GOT3 (cell line): ENCODE measurements at places on chromosomes 6 and 20.
A peak's percentile ranks its signal among the peaks of the same experiment; 100 is the strongest.

DNA sequence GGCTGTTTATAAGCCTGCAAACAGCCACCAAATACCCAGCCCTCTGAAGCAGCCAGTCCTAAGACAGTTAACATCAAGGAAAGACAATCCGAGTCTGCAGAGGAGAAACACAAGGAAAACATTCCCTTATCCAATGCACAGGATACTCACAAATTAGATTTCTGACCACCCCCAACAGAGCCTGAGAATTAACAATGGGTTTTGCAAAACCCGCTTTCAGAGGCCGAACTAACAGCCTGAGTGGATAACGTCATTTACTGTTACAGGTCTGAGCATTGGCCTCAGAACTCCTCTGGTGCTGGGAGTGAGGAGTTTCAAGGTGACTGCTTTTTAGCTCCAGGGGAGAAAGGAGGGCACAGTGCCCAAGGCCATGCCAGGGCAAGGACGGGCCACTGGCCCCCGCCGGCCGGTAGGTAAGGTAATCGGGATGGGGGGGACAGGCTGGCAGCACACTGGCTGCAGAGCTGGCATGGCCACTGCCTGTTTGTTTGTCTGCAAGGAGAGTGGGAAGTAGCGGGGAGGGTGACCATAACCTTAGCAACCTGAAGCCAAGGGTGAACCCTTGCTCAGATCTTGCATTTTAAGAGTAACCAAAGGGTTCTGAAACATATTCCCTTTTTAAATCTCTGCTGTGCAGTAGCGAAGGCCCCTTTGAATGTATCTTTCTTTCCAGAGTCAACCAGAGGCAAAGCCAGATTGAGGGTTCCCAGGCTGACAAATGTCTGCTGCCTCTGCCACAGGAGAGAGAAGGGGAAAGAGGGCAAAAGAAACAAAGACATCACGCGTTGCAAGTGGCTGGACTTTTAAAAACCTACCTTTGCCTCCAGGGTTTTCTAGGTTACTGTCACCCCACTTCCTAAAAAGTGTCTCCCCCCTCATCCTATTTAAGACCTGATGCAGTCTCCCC lies 3.9 kb downstream of the ZMYND8 start:
- DNase-seq, result no peak

DNA sequence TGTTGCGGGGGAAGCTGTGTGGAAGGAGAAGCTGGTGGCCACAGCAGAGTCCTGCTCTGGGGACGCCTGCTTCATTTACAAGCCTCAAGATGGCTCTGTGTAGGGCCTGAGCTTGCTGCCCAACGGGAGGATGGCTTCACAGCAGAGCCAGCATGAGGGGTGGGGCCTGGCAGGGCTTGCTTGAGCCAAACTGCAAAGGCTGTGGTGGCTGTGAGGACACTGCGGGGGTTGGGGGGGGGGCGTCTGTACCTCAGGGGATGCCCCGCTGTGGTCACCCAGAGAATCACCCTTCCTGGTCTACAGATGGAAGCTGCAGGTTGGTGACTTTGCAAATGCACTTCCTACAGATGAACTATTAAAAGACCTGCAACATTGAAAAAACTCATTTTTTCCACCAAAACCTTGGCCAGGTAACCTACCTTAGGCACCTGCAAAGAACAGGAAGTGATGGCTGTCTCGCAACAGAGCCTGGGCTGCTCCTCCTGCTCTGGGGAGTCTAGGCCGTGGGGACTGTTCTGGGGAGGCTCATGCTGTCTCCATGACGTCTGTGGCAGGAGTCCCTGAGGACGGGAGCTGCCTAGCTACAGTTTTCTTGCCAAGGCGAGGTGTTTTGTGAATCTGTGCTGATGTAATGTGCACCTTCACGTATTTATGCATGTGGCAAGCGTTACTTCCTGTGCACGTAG lies 7.3 kb downstream of the NPBWR2 start:
- no peak for DNase-seq

GRCh38 chr6:4593951-4594350 lies 182.3 kb upstream of the CDYL start:
- DNase-seq, result no peak

- no peak for DNase-seq
Measured at GRCh38 chr20:53778041-53778516, 184.4 kb upstream of the ZNF217 start.

- DNase-seq, result no peak
Measured at GRCh38 chr6:15501826-15502445, 160.9 kb downstream of the DTNBP1 start.

DNA sequence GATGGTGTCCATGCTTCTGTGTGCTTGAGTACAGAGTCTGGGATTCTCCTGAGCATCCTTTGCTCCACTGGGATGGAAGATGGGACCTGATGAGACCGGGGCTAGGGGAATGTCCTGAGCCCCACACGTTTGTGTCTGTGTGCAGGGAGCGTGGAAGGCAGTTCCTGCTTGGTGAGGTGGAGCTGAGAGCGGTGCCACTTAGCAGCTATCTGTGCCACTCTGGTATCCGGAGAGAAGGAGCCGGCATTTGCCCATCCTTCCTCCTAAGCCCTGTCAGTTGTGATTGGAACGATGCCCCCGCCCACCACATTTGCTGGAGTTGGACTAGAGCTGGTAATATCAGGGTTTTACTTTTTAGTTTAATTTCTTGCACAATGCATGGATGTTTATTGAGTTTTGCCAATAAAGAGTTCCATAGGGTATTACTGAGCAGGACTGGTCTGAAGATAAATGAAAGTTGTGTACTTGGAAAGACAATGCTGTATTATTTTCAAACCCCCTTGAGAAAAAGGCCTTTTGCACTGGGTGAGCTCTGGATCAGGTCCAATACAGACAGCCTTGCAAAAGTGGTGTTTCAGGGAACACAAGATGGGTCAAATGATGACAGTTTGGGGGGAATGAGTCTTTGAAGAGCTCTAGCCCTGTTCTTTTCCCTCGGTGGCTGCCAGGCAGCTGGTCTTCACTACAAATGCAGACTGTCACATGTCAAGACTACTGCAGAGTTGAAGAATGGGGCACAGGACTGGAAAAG lies 130.8 kb downstream of the SYCP2 start:
- DNase-seq, result no peak

GRCh38 chr20:34798871-34799270 lies 26.6 kb downstream of the NCOA6 start:
- DNase-seq, result no peak

GRCh38 chr20:47929368-47930115 lies 144.3 kb upstream of the SULF2 start:
- peak; percentile 29 for DNase-seq

- no peak for DNase-seq
Measured at GRCh38 chr6:169977434-169978265, 226.2 kb downstream of the ERMARD start.

GRCh38 chr20:57596998-57597939 lies 23.0 kb downstream of the ZBP1 start:
- DNase-seq, result peak; percentile 11

DNA sequence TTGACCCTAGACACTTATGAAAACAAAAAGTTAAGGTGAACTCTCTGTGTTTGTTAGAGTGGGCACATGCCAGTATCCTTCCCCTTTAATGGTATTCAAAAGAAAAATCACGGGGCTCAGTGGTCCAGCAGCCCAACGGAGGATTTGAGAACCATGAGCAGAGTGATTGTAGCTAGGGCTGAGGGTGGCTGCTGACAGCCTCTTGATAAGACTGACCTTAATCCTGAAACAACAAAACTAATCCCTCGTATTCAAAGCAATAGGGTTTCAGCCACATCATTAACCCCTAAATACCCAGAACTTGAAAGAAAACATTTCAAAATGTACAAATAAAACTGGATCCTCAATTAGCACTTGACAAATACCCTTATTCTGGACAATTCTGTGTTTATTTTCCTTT lies 95.1 kb downstream of the SNAP25 start:
- no peak for DNase-seq

- no peak for DNase-seq
Measured at GRCh38 chr6:32954986-32955802, 2.3 kb upstream of the HLA-DMA start.

DNA sequence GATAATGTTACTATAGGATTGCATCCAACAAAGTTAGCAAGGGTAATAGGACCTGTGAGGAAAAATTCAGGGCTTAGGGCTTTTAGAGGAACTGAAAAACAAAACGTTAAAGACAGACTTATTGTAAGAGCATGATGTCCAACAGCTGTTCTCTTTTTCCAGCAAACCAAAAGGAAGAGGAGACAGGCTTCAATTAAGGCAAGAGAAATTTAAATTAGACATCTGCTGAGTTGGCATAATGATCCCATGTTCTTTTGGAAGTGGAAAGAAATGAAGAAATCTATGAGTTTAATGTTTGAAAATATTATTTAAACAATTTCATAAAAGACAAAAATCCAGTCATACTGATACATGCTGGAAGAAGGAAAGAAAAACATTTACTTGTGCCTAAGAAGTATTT lies 95.7 kb upstream of the HMGCLL1 start:
- no peak for DNase-seq

GRCh38 chr6:93454533-93454932 lies 35.2 kb upstream of the EPHA7 start:
- no peak for DNase-seq

DNA sequence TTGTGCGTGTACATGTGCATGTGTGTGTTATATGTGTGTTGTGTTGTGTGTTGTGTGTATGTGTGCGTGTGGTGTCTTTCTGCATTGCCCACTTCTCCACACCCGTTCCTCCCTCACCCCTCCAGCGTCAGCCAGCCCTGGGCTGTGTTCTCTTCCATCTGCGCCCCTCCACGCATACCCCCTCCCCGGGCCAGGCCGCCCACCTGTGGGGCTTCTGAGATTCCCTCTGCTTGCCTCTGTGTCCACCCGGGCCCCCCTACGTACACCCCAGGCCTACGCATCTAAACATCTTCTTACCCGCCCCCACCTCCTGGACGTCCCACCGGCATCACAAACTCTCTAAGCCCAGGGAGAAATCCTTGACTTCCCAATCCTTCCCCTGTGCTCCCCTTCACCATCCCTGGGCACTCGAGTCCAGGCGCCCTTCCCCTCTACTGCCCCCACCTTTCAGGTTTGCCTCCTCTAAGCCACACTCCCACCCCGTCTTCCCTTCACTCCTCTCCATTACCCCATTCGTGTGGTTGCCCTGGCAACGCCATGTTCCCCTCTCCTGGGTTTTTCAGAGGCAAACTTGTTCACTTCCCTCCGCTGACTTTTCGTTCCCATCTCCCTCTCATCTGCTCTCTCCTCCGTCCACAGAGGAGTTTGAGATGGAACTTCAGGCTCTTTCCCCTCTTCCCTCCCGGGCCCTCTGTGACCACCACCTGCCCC lies 81.7 kb upstream of the NNAT start:
- DNase-seq, result no peak

DNA sequence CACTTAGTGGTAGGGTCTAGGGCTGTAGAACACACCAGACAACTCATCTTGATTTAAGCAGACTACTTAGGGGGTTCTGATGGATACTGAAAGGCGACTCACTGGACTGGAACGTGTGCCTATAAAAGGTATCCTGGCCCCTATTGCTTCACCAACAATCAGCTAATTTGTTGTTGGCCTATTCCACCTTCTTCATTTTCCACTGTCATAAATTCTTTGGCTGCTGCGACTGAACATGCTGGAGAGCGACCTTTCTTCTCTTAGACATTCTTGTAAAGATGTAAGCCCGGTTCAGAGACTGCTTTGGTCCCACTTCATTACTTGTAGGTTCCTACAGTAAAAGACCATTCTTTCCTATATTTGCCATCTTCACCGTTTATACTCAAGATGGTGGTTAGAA lies 609.9 kb upstream of the CITED2 start:
- no peak for DNase-seq

DNA sequence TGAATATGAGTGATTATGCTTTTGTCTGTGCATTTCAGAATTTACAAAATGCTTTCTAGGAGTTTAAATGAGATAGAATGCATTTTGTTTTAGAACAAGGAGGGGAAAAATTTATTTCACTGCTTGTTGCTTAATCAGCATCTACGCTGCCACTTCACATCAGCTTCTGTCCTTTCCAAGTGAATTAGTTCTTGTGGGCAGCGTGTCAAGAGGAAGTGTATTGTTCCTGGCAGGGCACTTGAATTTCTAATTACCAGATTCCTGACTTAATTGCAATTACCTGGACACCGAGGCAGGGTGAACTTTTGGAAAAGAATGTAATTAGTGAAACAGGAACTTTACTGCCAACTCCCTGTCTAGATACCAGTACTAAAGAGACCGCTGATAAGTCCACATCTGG lies 263.5 kb downstream of the TMEM242 start:
- no peak for DNase-seq

DNA sequence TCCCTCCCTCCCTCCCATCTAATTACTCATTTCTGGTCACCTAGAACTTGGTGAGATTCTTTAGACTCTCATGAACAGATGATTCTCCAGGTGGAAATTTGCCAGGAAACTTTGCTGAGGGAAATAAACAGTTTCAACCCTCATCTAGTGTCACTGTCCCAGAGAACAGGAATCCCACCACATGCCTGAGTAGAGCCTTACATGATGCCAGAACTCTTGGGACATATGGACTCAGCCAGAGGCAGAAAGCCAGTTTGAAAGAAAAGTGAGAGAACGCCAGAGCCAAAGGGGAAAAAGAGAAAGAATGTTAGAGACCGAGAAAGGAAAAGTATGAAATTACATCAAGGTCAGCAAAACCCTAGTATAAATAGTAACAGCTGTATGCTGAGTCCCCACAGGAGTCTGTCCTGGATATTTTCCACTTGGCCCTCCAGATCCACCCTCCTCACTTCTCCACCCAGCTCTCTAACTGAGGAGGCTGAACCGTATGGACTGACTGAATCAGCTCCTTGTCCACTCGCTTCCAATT lies 127.5 kb upstream of the COL21A1 start:
- DNase-seq, result no peak

DNA sequence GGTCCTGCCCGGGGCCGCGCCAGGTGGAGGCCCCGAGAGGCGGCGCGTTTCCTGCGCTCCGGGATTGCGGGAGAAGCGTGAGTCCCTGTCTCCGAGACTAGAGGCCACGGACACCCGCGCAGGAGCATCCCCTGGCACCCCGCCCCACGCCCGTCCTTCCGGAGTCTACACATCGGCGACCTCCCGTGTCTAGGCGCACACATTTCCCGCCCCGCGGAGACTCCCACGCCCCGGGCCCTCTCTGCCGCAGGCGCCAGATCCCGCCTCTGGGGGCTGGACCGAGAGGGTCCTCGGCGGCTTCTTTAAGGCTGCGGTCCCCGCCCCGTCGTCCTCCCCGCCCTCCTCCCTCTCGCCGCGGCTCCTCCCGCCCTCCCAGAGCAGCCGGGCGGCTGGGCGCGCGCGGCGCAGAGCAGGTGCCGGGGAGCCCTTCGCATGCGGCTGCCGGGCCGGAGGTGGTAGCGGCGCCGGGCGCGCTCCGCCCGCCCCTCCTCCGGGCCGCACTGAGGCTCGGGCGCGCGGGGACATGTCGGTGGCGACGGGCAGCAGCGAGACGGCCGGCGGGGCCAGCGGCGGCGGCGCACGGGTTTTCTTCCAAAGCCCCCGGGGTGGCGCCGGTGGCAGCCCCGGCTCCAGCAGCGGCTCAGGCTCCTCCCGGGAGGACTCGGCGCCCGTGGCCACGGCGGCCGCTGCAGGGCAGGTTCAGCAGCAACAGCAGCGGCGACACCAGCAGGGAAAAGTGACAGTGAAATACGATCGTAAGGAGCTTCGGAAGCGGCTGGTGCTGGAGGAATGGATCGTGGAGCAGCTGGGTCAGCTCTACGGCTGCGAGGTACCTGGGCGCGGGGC lies at the start of gene PPP1R14C:
Gene PPP1R14C (plus strand): TSS at position 375 of the 846 bp plus-strand sequence. CDS start 149 bp downstream, at position 524.
- DNase-seq, result no peak

GRCh38 chr6:53793318-53794136 lies 1.3 kb upstream of the LRRC1 start:
- DNase-seq, result no peak

GRCh38 chr20:20410678-20411077 lies 42.8 kb downstream of the INSM1 start:
- no peak for DNase-seq

- no peak for DNase-seq
Measured at GRCh38 chr6:150251566-150252186, 108.8 kb downstream of the PPP1R14C start.

- DNase-seq, result no peak
Measured at GRCh38 chr6:132257561-132257960, 143.7 kb downstream of the MOXD1 start.
